ENCODE measurements at places on chromosomes 16 and 17.

GRCh38 chr17:67164302-67164701, 80.7 kb downstream of the HELZ start:
- no peak for DNase-seq

GRCh38 chr16:67541391-67542263, 13.0 kb downstream of the RIPOR1 start:
- DNase-seq, result no peak

DNA sequence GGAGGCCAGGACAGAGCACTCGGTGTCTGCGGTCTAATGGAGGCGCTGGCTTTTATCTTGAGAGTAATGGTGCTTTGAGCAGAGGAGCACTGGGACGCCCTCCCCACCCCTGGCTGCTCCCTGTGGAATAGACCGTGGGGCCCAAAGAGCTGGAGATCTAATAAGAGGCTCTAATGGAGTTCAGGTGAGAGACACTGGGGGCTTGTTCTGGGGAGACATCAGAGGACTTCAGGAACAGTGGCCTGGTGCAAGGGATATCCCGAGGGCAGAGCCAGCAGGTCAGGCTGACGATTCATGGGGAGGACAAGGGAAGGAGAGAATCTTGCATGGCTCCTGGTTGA, 9.5 kb upstream of the KRT19 start:
- DNase-seq, result no peak

GRCh38 chr17:39608142-39608981, 642 bp upstream of the NEUROD2 start:
- no peak for DNase-seq

- DNase-seq, result no peak
Observed at GRCh38 chr16:30620169-30620568, 10.0 kb upstream of the ZNF689 start.

DNA sequence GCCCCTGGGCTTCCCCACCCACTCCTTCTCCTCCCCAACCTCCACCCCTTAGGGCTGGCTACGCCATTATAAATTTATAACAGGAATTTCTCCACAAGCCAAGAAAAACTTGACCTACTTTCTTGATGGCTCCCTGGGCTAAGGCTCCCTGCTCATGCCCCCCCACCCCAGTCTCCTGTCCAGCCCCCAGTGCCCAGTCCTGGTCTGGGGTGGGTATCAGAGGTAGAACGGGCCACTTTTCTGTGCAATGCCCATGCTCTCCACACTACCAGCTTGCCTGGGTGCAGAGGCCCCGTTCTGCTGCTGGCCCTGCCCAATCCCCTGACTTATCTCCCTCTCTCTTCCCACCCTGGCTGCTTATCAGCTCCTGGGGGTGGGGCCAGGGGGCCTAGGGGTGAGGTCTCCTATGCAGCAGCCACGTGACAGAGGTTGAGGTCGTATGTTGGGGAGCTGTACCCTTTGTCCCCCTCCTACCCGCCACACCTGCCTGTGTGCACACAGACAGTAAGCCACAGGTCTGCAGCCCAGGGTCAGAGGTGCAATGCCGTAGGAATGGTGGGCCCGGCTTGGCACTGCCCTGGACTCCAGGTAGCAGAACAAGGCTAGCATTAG, 10.1 kb downstream of the THRA start:
- DNase-seq, result no peak

DNA sequence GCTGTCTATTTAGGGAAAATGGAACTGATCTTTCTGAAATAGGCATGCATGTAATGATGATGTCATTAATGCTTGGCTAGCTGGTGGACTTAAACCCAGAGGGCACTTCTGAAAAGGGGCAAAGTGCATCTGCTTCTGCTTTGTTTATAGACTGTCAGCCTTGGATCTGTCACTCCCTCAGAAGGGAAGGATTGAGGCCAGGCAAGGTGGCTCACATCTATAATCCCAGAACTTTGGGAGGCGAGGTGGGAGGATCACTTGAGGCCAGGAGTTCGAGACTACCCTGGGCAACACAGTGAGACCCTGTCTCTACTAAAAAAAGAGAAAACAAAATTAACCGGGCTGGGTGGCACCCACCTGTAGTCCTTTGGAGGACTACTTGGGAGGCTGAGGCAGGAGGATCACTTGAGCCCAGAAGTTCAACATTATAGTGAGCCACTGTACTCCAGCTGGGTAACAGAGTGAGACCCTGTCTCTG, 185.5 kb downstream of the WWOX start:
- no peak for DNase-seq

- DNase-seq, result peak; percentile 72
Observed at GRCh38 chr17:8965394-8966168, at the start of gene PIK3R5. Gene PIK3R5, minus strand, starts transcription at chr17:8965707. Its CDS starts 54,213 bp downstream, at chr17:8911494.

DNA sequence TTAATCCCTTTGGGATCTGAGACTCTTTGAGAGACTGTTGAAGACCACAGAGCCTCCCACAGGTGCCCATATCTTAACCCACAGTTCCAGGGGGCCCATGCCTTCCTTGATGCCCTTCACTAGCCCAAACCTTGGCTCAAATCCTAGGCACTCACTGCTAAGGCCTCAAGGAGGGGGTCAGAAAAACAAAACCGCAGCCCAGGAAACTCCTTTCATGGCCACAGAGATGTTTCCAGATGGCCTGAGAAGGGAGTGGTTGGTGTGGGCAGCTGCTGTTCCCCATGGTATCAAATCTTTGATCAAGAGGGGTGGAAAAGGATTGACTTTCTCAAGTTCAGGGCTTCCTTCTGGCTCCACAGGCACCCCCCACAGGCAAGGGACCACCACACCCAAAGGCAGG, 44.7 kb downstream of the CDH1 start:
- no peak for DNase-seq

DNA sequence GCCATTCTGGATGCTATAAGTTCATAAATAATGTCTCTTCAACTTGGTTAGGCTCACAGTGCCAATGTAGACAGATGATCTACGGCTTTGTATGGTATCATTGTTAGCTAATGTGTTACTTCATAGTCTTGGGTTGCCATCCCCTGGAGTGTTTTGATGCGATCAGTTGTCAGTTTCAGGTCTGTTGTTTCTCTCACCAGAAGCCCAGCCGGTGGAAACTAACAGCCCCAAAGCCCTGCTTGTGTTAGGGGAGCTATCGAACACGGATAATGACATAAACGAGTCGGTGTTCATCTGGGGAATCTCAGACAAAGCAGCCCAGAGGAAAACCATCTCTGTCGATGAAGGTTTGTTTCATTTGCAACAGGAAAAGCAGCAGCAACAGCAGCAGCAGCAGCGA, 107.4 kb upstream of the ANKFN1 start:
- no peak for DNase-seq

- DNase-seq, result no peak
Observed at GRCh38 chr17:59769887-59770286, 62.4 kb downstream of the VMP1 start.

- DNase-seq, result no peak
Observed at GRCh38 chr17:35775583-35775982, 14.9 kb downstream of the C17orf50 start.

GRCh38 chr16:85346404-85347212, 234.3 kb upstream of the CIBAR2 start:
- DNase-seq, result no peak

DNA sequence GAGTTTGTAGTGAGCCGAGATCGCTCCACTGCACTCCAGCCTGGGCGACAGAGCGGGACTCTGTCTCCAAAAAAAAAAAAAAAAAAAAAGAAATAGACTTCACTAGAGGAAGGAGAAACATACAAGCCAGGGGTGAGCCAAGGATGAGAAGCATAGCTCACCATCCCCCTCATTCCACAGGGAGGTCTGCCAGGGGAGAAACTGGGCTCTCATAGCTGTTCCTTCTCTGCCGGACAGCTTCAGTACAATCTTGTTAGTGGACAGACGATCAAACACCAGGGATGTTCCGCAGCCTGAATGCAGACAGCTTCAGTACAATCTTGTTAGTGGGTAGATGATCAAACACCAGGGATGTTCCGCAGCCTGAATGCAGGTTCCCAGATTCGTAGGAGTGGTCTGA, 509.6 kb downstream of the CDH13 start:
- no peak for DNase-seq

- DNase-seq, result no peak
Observed at GRCh38 chr16:3510416-3510815, 9.6 kb downstream of the CLUAP1 start.

DNA sequence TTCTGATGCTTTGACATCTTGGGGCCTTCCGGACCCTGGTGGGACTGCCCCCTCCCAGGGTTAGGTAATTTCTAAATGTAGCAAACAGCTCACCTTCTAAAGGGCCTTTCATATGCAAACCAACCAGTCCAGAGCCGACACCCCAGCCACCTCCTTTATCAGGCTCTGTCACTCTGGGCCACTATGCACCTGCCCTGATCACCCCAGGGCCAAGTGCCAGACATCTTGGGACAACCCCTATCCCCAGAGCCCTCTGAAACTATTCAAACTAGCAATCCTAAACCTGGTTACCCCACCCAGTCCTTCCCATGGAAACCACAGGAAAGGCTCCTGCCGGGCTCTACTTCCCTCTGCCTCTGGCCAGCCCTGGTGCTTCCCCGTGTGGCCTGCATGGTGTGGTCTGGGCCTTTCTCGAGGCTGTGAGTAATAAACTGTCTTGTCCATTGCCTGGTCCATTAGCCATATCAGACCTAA, 91.2 kb upstream of the TNRC6C start:
- DNase-seq, result no peak

DNA sequence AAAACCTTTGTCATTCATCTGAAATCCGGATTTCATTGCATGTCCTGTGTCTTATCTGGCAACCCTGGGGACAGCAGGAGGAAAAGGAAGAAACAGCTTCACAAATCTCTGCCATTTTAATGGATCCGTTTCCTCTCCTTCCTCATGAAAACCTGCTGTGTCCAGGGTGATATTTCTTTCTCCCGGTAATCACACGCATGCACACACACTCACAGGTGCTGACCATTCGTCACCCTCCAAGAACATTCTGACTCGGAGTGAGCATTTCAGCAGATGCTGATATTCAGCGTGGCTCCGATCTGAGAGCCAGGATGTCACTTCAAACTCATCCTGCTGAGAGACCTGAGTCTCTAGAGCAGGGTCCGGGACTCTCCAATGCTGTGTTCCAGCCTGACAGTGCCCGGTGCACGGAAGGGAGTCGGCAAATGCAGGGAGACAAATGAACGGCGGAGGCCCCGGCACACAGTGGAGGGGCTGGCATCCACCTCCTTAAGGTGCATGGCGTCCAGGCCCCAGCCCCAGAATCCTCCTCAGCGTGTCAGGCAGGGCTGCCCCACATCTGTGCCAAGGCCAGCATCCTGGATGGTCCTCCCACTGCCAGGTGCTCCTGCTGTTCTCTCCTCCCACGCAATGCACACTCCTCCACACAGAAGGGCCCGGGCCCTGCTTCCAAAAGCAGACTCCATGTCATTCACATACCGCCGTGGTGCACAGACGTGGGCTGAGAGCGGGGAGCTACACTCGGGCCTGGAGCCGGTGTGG, 70.7 kb downstream of the RBFOX3 start:
- no peak for DNase-seq

DNA sequence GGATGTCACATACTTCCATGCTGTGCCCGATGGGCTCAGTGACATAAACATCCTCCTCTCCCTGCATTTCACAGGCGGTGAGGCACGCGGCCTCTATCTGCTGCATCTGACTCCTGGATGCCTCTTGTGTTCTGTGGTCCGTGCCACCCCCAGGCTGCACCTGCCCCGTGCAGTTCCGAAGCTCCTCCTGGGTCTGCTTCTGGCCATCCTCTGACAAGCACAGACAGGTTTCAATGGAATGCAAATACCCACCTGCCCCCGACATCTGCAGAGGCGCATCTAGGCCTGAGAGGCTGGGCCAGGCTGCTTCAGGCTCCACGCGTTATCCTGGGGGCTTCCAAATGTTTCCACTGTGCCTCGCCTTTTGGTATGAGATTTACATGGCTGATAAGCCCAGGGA, 46.3 kb upstream of the DNAH17 start:
- DNase-seq, result no peak

DNA sequence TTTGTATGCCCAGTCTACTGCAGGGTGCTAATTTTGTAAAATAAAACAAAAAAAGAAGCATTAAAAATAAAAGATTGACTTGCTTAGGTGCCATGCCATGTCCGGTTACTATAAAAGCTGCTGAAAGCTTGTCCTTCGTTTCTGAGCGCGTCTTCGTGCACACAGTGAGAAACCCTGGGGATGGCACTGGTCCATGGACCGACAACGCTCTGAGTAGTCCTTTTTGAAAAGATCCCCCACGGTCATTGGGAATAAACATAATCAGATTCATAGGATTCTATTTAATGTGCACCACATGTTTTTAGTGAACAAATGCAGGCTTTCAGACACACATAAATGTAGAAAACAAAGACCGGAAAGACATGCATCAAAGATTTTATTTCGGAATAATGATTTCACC, 146.3 kb downstream of the XYLT1 start:
- no peak for DNase-seq

GRCh38 chr16:47142821-47143676, 696 bp downstream of the NETO2 start:
- DNase-seq, result peak; percentile 63

DNA sequence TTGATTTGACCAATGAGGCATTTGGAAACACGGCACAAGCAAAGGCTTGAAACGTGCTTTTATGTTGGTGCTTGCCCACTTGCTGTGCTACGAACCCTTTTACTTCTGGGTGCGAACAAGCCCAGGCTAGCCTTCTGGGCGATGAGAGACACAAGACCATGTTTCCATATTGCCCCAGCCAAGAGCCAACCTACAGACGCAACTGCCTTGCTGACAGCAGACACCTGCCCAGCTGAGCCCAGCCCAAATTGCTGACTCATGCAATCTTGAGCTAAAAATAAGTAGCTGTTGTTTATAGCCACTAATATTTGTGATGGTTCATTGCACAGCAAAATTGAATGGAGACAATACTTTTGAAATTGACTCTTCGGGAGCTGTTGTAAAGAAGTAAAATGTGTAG, 464.5 kb downstream of the WWOX start:
- DNase-seq, result no peak

GRCh38 chr17:75693500-75694481, 26.7 kb downstream of the SAP30BP start:
- DNase-seq, result no peak

DNA sequence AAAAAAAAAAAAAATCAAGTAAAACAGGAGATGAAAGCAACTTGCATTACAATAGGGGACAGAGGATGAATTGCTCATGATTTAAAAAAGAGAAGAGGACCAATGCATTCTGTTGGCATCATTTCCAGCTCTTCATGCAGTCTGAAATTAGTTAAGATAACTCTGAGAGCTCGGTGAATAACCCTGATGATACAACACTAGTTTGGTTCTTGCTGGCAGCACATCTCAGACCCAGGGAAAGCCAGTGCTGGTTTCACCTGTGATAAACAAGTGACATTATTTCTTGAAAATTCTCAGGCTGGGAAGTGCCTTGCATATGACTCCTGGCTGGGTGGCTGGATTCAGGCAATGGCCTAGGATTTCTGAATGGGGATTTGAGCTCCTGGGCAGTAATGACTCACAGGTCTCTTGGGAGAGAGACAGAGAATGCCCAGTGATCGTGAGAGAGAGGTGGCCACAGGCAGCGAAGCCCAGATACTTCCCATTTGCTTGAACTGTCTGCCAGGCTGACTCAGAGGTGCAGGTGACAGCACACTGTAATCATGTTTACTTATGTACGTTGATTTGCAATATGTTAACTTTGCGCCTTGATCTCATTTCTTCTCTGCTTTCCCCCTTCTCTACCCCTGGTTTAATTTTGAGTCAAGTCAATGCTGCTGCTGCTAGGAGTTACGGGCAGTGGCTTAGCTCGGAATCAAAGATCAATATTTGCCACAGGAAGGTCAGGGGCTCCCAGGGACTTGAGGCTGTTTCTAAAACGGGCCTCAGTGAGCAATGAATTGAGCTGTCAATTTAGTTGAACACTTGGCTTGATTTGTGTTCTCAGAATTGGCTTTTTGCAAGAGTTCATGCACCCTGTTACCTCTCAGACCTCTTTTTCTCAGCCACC, 27.1 kb downstream of the ARSG start:
- DNase-seq, result no peak
